Diencephalon (tissue), 1 donor: ENCODE measurements at places on chromosomes 4 and X. TPM values are rescaled to one million over a fixed set of nuclear protein-coding genes. Genes with fewer than 3 reads are reported as not detected.

The DDIT4L gene
- 3.7 TPM for total RNA-seq

The NKX6-1 gene
- total RNA-seq = 1.4 TPM

The NCAPG gene
- 12.2 TPM for total RNA-seq

The SLC10A6 gene
- total RNA-seq = 0.23 TPM

The KLB gene
- 0.46 TPM for total RNA-seq

The FAM50A gene
- 26.1 TPM for total RNA-seq

The GAGE12H gene
- not detected for total RNA-seq
